ACHN (cell line): ENCODE measurements at places on chromosomes 12 and 14.
A peak's percentile ranks its signal among the peaks of the same experiment; 100 is the strongest.

- DNase-seq = peak; percentile 93
Measured at GRCh38 chr12:570921-571794, 92.1 kb downstream of the NINJ2 start.

DNA sequence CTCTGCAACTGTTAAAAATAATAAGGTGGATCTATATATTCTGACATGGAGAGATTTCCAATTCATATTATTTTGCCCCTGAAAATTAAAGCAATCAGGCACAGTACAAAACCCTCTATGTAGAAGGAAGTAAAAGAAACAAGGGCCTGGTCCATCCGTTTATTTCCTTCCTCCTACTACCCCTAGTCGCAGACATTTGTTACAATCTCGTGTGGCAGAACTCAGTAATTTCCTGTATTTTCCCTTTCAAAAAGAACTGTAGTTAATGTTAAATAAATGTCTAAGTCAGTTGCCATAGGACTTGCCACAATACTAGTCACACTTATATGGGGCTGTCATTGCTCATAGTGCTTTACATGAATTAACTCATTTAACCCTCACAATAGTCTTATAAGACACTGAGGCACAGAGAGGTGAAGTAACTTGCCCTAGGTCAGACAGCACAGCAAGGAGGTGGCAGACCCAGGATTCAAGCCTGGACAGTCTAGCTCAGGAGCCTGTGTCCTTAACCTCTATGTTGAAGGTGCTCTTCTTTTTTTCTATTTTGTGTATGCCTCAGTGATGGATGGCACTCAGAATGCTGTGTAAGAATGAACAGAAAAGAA lies 24.2 kb downstream of the NINJ2 start:
- DNase-seq = no peak

DNA sequence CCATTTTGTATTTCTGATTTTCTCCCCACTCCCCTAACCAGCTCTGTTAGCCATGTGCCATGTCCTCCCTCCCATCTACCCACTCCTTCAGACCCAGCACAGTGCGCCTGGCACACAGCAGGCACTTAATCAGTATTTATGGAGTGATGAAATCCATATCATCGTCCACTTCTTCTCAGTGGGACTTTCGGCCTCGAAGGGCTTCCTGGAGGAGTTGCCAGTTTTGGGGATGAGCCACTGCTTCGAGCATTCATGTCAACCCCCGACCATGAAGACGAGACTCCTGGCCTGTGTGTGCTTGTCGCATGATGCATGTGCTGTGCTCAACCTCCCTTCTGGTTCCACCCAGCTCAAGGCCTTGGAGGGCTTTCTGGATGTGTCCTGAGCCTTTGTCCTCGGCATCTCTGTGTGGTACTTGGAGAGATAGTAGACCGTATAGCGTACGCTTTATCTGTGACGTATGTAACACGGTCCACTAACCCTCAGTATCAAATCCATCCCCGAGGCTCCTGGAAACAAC lies 119.5 kb upstream of the RTL1 start:
- no peak for DNase-seq

DNA sequence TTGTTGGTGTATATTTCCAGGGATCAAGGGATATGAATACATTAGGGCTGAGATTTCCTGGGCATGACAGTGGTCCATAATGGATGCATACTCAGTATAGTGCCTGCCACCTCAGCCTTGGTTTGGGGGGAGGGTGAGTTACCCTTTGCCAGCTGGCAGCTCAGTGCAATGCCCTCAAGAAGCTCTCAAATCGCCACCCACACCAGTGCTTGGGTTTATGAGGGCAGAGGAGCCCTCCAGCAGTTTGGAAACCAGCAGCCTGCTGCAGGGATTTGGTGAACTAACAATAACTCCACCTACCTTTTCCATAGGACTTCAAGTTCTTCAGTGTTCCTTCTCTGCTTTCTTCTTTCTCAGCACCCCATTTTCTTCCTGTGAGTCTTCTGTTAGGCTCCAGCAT lies 218.9 kb downstream of the LRFN5 start:
- DNase-seq = no peak
